ENCODE measurements at places on chromosomes 7 and 10.
A peak's percentile ranks its signal among the peaks of the same experiment; 100 is the strongest.

DNA sequence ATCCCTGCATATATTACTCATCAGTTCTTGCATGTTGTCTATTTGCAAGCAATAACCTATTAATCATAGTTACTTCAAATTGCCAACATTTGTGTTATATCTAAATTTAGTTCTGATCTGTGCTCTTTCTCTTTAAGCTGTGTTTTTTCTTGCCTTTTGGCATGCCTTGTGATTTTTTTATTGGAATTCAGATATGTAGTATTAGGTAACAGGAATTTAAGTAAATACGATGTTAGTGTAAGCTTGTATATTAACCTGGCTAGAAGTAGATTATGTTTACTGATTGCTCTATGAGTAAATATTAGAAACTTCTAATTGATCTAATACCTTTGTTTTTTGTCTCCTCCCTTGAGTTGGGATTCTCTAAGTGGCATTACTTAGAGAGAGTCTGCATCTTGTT, 718.9 kb upstream of the POT1 start:
- no peak for DNase-seq

DNA sequence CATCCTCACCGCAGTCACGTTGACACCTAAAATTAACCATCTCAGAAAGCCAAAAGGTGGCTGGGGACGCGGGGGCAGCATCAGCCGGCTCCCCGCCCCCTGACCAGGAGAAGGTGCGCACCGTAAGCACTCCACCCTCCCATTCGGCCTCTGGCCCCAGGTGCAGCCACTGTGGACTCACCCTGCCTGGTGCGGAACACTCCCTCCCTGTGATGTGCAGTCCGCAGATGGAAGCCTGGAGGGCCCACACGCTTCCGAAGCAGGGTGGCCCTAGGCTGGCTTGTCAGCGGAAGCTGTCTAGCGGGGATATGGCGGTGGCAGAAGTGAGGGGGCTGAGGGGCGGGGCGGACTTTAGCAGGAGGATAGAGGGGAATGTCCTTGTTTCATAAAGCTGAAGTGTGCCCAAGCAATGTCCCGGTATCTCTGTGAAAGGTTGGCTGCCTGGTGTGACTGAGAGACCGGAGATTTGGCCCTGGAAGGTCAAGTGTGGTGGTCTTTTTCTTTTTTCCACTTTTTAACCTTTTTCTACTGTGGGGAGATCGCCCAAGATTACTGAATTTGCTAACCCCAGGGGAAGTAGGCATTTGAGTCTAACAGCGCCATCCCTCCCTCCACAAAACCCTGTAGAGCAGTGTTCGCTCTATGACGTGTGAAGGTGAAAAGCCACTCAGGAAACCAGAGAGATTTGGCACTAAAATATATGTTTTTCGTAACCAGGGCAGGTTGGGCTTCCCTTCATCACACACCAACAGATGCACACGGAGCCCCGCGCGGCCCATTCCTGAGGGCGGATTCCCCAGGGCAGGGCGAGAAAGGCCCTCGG, 74.7 kb downstream of the CXCL12 start:
- DNase-seq = no peak

DNA sequence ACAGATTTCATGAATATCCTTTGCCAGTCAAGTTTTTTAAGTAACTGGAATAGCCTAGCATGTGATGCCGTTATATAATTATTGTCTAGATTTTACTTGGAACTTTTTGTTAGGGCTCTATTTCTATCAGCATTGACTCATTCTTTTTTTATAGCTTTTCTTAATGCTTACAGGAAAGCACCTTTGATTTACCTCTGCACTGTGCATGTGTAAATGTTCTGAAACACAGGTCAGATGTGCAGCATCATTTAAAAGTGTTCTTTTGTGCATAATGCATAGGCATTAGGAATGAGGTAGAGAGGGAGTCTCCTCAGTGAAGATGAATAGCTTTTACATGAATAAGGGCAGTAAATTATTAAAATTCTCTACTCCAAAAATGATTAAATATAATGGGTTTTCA, 669.3 kb upstream of the MBL2 start:
- DNase-seq = no peak

- peak; percentile 31 for DNase-seq
Measured at GRCh38 chr10:6920072-6921019, 340.3 kb upstream of the PRKCQ start.

GRCh38 chr10:61779950-61780659, 117.4 kb downstream of the CABCOCO1 start:
- no peak for DNase-seq

DNA sequence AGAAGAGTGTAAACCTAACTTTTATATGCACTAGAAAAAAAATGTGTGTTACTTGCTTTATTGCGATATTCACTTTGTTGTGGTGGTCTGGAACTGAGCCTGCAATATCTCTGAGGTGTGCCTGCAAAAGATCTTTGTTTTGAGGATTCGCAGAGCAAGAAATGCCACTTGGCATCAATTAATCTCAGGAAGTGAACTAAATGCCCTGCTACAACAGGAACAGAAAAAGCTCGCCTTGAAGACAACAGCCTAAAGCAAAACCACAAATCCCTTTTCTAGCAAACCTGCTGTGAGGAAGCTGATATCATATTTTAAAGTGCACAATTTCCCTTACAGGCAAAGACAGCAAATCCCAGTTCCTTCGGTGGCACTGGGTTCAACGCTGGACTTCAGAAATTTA, 675.8 kb downstream of the KCNMA1 start:
- no peak for DNase-seq

GRCh38 chr10:49168831-49169500, 19.2 kb downstream of the TMEM273 start:
- no peak for DNase-seq

GRCh38 chr7:3950249-3950648, 649.2 kb downstream of the SDK1 start:
- DNase-seq = no peak

DNA sequence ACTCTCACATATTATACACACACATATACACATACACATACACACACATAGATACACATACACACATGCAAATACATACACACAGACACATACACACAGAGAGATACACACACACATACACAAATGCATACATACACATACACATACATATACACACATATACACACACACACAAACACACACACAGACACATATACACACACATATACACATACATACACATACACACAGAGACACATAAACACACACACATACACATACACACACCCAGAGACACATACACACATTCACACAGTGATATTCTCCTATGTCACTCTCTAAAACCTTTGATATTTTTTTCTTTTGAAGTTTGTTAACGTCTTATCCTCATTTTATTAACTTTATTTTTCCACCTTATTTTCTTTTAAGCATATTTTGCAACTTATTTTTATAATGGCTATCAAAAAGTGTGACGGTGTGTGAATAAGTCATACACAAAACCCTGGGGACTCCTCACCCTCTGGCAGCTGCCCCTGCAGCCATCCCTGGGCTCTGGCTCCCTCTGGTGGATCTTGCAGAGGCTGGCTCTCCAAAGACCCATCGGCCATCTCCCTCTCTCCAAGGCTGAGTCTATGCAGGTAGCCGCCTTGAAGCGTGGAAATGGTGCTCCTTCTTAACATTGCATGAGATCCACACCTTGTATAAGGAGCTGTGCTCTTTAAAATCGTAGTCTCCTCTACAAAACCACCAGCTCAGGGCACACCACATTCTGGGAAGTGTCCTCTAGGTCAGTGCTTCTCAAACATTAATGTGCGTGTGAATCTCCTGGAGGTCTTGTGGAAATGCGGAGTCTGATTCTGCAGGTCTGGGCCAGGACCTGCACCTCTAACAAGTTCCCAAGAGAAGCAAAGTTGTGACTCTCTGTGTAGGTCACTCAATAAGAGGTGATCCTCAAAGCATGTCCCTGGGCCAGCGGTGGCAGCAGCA, 4.1 kb upstream of the C10orf120 start:
- DNase-seq = peak; percentile 18

DNA sequence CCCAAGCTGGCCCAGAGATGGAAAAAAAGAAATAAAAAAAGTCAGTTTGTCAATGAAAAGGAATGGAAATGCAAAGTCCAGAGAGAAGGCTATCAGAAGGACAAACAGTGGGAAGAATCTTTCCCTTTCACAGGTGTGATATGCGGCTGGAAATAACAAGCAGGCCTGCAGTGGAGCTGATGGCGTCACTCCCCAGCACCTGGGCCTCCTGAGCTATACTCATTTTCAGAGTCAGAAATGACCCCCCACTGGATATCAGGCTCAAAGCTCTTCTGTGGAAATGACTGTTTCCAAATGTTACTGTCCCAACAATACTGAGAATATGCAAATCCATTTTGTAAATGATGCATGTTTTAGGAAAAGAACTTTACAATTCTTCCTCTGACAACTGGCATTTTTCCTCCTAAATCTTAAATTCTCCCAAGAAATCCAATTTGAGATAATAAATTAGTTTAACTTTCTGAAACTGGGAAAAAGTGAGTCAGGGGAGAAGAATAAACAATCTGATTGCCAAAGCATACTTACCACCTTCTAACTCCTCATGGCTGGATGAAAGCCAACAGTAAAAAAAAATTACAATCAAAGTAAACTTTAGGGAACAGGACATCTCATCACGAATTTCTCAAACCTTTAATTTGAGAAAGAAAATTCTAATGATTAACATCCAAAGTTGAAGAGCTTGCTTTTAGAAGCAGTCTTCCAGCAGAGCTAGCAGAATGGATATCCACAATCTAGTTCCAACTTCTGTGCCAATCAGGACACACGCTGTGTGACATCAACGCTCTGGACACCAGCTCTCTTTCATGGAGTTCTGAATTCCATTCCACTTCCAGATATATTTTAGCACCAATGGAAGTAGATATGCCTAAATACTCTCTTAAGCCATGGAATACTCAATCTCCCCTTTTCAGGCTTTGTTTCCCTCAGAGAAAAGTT, 5.3 kb upstream of the CUZD1 start:
- DNase-seq = no peak

- DNase-seq = no peak
Measured at GRCh38 chr10:102243309-102243708, 2.0 kb upstream of the PITX3 start.

DNA sequence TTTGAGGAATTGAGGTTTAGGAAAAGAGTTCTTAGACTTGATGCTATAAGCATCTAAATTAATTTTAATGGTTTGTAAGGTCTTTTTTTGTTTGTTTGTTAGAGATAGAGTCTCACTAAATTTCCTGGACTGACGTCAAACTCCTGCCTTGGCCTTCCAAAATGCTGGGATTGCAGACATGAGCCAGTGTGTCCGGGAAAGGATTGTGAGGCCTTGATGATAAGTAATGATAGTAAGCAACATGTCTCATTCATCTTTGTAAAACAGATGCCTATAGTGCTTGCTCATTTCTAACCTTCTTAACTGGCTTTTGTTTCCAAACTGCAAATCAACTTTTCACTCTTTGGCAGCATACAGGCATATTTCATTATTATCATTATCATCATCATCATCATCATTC, 176.0 kb upstream of the KCND2 start:
- no peak for DNase-seq

DNA sequence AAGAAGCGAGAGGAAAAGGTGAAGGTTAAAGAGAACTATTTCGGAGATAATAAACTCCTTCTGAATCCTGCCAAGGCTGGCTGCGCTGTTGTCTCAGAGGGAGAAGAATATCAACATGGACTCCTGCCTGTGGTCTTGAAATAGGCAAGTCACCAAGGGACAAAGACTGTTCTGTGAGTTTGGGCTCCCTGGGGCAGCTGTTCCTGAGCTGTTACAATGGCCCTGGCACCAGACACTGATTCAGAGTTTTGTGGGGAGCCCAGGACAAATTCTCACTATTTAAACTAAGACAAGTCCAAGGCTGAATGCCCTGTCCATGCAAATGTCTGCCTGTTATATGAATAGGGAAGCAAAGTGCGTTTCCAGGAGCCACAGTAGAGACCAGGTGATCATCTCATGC, 81.4 kb downstream of the PRPF18 start:
- DNase-seq = no peak

- peak; percentile 10 for DNase-seq
Measured at GRCh38 chr10:34262985-34263384, 552.1 kb downstream of the PARD3 start.

DNA sequence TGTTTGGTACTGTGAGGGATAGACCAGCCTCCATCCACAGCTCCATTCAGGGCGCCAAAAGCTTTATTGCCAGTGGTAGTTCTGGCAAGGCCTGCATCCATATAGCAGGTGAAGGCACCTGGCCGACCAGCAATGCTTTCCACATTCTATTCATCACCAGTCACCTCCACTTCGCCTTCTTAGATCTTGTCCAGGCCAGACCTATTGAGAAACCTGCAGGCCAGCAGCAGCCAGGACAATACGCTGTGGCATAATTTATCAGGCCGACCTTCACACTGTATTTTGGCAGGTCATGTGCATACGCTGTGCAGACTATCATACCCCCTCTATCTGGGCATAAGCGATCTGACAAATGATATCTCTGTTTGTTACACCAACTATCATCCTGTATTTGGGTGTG, 15.2 kb upstream of the KNDC1 start:
- DNase-seq = no peak

- DNase-seq = no peak
Measured at GRCh38 chr10:128242641-128243040, 116.4 kb upstream of the MKI67 start.

GRCh38 chr10:12655940-12656339, 306.6 kb downstream of the CAMK1D start:
- DNase-seq = no peak

- DNase-seq = peak; percentile 46
Measured at GRCh38 chr10:102064868-102065560, at the start of gene HPS6. Gene HPS6 (plus strand): TSS chr10:102065349. CDS start chr10:102065475, 126 bp downstream.

DNA sequence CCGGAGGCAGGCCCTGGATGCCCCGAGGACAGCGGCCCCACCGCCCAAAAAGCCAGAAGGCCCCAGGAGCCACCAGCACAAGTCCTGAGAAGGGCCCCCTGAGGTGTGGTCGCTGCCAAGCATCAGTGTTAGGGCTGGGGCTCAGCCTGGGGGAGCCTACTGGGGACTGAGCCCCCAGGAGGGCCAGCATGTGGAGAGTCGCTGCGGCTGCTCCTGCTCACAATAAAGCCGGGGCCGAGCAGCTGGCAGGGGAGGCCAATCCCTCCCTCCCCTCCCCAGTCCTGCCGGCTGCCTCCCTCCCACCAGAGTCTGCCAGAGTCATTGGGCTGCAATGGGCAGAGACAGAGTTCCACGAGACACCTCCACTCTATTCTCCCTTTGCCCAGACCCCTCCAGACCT, 3.1 kb upstream of the ASIC3 start:
- no peak for DNase-seq

- DNase-seq = no peak
Measured at GRCh38 chr7:37943905-37944736, 23.7 kb downstream of the EPDR1 start.

DNA sequence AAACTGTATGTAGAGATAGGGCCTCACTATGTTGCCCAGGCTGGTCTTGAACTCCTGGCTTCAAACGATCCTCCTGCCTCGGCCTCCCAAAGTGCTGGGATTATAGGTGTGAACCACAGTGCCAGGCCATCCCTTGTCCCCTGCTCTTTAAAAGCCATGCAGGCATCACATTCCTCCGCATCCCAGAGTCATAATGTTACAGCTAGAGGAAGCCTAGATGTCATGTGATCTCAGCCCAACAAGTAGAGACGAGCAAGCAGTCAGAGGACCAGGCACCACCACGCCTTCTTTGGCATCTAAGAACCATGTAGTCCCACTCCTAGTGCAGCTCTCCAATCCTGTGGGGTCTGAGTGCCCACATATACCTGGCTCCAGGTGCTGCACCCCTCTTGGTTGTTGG, 13.1 kb downstream of the PODXL start:
- DNase-seq = no peak
